ENCODE measurements at places on chromosomes 16 and 17.

DNA sequence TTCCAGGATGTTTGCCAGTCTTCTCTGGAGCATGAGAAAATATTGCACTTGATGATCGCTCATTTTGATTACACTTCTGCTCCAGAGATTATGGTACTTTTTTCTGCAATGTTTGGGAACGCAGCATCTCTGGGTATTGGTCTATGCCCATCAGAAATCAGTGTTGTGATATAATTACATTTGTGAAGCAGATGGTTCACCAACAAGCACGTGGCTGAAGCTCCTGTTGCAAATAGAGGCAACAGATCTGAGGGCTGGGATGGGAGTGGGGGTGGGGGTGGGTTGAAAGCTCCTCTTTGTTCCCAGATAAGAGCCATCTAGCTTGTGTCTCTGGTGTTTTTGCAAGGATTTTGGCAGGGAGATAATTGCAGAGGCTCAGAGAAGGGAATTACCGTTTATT is 252.3 kb downstream of the SHISA9 start:
- no peak for DNase-seq

DNA sequence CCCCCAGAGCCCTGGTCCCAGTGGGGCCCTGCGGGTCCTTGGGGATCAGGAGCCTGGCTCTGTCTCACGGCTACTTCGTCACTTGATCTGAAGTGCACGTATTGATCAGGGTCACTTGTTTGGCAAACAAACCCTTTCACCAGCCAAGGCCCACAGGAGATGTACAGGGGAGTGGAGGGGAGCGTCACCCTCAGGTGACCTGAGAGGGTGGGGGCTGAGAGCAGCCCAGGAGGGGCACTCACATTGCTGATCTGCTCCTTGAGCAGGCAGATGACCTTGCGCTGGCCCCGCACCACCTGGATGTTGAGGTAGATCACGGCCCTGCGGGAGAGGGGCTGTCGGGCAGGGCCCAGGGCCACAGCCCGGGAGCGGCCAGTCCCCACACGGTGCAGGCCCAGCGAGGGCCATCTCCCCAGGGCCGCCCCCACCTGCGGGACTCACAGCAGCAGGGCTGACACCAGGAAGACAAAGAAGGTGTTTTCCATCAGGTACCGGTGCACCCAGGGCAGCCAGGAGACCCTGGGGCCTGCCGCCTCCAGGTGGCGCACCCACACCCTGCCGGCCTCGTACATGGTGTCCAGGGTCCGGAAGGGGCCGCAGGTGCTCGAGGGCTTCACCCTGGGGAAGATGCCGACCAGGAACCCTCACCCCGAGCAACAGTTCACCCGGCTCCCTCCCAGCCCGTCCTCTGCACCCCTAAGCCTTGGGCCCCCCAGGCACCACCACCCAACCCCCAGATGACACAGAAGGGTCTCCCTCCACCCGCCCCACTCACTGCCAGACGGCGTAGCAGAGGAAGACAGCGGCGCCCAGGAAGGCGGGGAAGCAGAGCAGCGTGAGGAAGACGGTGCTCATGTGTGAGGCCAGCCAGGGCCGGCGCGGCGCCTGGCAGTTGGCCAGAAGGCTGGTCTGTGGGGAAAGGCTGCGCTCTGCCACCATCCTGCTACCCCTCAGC is 11.3 kb downstream of the TMC6 start:
- DNase-seq: no peak

GRCh38 chr17:66425756-66426396 is 123.5 kb downstream of the PRKCA start:
- no peak for DNase-seq

GRCh38 chr16:86380030-86380429 is 130.3 kb upstream of the FOXF1 start:
- DNase-seq: no peak

GRCh38 chr17:64057701-64058263 is 37.3 kb upstream of the ICAM2 start:
- no peak for DNase-seq

DNA sequence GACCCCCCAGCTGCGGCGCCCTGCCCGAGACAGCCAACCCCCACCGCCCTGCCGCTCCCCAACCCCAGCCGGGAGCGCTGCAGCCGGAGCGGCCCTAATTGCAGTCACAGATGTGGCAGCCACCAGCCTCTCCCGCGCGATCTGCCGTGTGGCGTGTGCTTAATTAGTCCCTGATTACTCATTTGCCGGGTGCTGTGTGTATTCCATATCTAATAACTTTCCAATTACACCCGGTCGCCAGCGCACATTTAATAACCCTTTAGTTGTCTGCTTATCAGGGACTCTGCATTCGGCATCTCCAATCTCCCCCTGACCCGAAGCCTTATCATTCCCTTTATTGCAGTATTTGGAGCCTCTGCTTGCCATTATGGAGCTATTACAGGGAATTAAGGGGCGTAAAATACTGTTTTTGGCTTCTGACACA is 236.7 kb upstream of the CIBAR2 start:
- DNase-seq: no peak

Data from right lung (tissue), 10 donors.